Peyer's patch (tissue), 4 donors: ENCODE measurements at places on chromosomes 2 and 18. TPM values are rescaled to one million over a fixed set of nuclear protein-coding genes. Genes with fewer than 3 reads are reported as not detected.

DNA sequence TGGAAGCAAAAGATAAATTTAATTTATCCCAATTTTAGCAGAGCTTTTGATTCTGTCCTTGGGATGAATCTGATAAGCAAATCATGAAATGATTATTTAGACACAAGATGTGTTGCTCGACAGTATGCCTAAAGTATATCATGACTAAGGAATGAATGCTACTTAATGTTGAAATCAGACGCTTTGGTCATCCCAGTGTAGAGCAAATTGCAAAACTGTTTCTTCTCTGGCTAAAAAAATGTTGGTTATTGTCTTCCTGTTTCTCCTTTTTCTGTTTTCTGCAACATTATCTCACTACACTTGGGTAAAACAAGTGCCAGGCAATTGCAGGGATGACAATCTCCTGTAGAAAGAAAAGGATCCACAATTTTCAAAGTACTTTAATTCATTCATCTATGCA, 66.4 kb downstream of the BABAM2 start:
- H3K36me3 ChIP-seq = no peaks in the 10 kb centered on the region
- peaks cover 29% of the 10 kb centered on the region for H3K4me1 ChIP-seq
- no peak overlapping the region for H3K4me3 ChIP-seq
- no peak for DNase-seq

DNA sequence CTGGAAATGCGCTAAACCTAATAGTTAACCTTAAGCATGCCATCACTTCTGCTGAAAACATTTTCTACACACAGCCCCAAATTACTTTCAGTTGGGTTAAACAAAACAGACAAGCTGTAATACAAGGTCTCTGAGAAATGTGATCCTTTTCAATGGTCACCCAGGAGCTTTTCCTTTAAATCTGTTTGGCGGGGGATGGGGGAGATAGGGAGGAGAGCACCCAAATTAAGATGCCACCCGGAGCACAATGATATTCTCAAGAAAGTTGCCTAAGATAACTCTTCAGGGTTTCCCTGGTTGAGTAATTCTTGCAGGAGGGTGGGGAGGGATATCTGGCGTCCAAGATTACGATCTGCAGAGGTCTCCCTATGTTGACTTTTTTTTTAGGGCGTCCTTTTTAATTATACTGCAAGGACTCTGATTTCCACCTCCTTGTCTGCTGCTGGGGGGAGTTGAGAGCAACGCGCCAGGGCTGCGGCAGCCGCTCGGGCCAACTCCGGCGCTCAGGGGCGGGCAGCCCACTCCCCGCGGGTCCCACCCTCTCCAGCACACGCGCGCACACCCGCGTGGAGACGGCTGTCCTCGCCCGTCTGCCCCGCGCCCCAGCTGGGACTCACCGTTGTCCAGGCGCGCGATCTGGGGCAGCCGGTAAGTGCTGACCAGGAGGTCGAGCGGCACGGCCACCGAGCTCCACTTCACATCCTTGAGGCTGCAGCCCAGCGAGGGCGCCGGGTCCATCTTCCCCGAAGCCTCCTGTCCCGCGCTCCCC, 807 bp downstream of the GAREM1 start:
- DNase-seq = no peak
- H3K27me3 ChIP-seq = no peaks in the 10 kb centered on the region
- peak overlapping the region; percentile 86 for H3K4me3 ChIP-seq
- H3K36me3 ChIP-seq = no peaks in the 10 kb centered on the region

DNA sequence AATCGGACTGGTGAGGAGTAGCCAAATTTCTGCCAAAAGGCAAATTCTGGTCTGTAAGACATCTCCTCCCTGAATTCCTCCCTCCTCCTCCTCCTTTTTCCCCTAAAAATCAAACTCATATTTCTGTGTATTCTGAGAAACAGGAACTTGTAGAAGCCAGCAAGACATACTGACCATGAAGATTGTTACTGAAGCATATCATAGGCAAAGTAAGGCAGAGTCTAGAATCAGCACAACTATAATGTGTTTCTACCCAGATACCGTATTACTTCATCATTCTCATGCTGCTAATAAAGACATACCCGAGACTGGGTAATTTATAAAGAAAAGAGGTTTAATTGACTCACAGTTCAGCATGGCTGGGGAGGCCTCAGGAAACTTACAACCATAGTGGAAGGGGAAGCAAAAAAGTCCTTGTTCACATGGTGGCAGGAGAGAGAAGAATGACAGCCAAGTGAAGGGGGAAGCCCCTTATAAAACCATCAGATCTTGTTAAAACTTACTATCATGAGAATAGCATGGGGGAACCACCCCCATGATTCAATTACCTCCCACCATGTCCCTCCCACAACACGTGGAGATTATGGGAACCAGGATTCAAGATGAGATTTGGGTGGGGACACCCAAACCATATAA, 24.9 kb upstream of the EPC2 start:
- no peak overlapping the region for H3K4me3 ChIP-seq
- H3K27ac ChIP-seq = no peak overlapping the region
- DNase-seq = no peak

DNA sequence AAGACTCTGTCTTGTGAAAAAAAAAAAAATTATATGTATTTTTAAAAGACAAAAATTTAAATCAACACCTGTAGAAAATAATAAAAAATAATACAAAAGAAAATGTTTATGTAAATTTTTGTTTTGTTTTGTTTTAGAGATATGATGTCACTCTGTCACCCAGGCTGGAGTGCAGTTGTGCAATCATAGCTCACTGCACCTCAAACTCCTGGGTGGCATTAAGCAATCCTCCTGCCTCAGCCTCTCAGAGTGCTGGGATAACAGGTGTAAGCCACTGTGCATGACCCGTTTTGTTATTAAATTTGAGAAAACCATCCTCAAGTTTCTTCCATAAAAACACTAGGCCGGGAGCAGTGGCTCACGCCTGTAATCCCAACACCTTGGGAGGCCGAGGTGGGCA, 56.2 kb upstream of the B3GNT7 start:
- peak; percentile 17 for DNase-seq
- H3K27ac ChIP-seq = no peak overlapping the region
- H3K4me1 ChIP-seq = no peaks in the 10 kb centered on the region
- H3K4me3 ChIP-seq = no peak overlapping the region

DNA sequence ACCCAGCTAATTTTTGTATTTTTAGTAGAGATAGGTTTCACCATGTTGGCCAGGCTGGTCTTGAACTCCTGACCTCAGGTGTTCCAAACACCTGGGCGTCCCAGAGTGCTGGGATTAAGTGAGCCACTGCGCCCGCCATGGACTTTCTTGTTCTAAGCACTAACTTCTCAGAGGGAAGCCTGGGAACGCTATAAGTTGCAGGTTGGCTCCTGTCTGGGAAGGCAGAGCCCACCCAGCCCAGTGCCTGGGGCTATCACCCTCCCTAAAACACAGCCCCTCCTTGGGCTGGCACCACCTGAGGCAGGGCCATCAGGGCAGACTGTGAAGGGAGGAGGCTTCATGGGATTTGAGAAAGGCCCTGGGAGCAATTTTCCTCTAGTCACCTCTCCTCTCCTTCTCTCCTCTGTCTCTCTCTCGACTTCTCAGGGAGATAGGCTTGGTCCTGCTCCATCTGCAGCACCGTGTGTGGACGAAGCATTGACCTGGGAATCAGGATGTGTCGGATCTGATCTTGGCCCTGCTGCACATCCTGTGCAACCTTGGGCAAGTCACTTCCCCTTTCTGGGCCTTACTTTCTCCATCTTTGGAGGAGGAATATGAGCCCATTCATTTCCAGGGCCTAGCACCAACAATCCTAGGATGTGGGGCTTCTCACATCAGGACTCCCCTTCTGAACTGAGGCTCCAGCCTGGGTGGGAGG, 10.9 kb downstream of the PSD4 start:
- no peaks in the 10 kb centered on the region for H3K36me3 ChIP-seq
- no peak overlapping the region for H3K4me3 ChIP-seq
- H3K4me1 ChIP-seq = no peaks in the 10 kb centered on the region
- H3K27me3 ChIP-seq = no peaks in the 10 kb centered on the region
- no peak overlapping the region for H3K27ac ChIP-seq

- no peaks in the 10 kb centered on the region for H3K36me3 ChIP-seq
- no peak overlapping the region for H3K27ac ChIP-seq
- no peaks in the 10 kb centered on the region for H3K27me3 ChIP-seq
- no peaks in the 10 kb centered on the region for H3K4me1 ChIP-seq
- no peak overlapping the region for H3K4me3 ChIP-seq
Observed at GRCh38 chr2:6930923-6931647, 13.9 kb downstream of the RNF144A start.

DNA sequence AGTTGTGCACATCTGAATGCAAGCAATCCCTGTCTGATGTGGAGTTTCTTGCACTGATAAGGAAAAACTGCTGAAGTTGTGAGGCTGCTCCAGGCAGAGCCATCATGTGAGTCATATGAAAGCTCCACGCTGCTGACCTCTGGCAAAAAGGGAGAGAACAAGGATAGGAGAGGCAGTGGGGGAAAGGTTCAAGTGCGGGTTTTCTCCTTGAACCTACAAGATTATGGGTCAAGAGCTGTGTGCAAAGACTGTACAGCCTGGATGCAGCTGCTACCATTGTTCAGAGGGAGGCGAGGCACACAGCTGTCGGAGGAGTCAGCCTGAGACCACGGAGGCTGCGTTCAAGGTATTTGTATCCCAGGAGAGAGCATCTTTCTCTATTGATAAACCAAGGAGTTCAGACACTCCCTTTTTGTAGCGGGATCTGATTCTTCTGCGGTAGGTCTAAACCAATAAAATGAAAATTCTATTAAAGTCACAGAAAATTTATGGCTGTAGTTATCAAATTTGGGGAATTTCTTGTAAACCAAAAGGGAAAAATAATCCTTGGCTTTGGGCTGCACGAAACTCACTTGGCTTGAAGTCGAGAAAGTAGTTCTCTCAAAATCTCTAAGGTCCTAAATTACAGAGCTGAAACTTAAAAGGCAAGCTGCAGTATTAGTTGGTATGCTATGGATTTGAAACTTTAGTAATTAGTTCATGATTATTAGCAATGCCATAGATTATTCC, at the start of gene CDK15:
Gene CDK15, plus strand, starts transcription at position 96 of the 729 bp plus-strand sequence. Its CDS starts 128 bp downstream, at position 224.
- H3K4me1 ChIP-seq = no peaks in the 10 kb centered on the region
- H3K4me3 ChIP-seq = no peak within 1 kb of the TSS
- no peak for DNase-seq
- no peaks in the 10 kb centered on the region for H3K27me3 ChIP-seq

- H3K36me3 ChIP-seq = no peaks in the 10 kb centered on the region
- DNase-seq = no peak
- H3K4me1 ChIP-seq = no peaks in the 10 kb centered on the region
- no peaks in the 10 kb centered on the region for H3K27me3 ChIP-seq
- H3K4me3 ChIP-seq = no peak overlapping the region
Observed at GRCh38 chr2:120133572-120134244, 89.5 kb downstream of the TMEM185B start.

DNA sequence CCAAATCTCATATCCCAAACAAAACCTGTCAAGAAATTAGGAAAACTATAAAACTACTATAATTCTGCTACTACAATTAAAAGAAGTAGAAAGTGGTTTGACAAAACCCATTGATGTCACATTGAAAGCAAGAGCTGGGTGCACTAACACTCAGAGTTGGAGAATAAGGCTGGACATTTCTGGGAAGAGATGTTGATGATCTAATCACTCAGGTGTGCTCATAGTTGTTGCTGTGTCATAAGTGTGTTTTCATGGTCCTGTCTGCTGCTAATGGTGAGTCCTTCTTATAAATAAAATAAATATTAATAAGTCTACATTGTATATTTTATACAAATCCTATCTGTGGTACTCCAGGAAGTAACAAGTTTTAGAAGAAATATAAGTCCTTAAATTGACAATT, 168.2 kb upstream of the LRP1B start:
- no peak overlapping the region for H3K4me3 ChIP-seq
- H3K27ac ChIP-seq = no peak overlapping the region
- H3K4me1 ChIP-seq = no peaks in the 10 kb centered on the region
- H3K36me3 ChIP-seq = no peaks in the 10 kb centered on the region
- no peak for DNase-seq
- H3K27me3 ChIP-seq = no peaks in the 10 kb centered on the region

DNA sequence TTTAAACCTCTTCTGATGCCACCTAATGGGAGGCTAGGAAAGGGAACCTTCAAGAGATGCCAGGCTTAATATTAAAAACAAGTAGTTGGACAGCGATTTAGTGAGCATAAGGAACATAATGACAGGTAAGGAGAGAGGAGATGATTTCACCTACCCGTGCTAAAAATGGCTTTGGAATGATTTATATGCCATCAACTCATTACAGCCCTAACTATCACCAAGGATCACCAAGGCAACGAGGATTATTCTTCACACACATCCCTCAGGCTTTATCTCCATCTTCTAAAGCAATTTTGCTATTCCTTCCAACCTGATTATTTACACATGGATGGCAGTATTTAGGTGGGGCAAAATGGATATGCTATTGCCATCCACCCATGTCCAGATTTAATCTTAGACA, 237.8 kb downstream of the DCC start:
- H3K27ac ChIP-seq = no peak overlapping the region
- H3K27me3 ChIP-seq = no peaks in the 10 kb centered on the region
- no peaks in the 10 kb centered on the region for H3K36me3 ChIP-seq
- no peak for DNase-seq

- H3K4me1 ChIP-seq = no peaks in the 10 kb centered on the region
- no peaks in the 10 kb centered on the region for H3K27me3 ChIP-seq
- H3K27ac ChIP-seq = no peak overlapping the region
- no peak overlapping the region for H3K4me3 ChIP-seq
- no peak for DNase-seq
Observed at GRCh38 chr2:15145919-15146318, 415.2 kb downstream of the NBAS start.

DNA sequence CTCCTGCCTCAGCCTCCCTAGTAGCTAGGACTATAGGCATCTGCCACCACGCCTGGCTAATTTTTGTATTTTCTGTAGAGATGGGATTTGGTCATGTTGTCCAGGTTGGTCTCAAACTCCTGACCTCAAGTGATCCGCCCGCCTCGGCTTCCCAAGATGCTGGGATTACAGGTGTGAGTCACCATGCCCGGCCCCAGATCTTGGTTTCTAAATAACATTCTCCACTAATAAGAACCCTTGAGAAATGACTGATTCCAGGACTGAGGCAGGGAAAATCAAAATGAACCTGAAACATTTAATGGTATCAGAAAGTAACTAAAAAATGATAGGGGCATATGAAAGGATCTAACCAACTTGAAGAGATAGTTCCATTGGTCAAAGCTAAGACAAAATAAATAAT, 34.0 kb downstream of the BMPR2 start:
- no peaks in the 10 kb centered on the region for H3K27me3 ChIP-seq
- H3K27ac ChIP-seq = no peak overlapping the region
- H3K4me1 ChIP-seq = no peaks in the 10 kb centered on the region
- DNase-seq = no peak
- no peak overlapping the region for H3K4me3 ChIP-seq
- H3K36me3 ChIP-seq = no peaks in the 10 kb centered on the region

GRCh38 chr2:207975921-207976320, 49.4 kb downstream of the PLEKHM3 start:
- no peak overlapping the region for H3K4me3 ChIP-seq
- no peaks in the 10 kb centered on the region for H3K36me3 ChIP-seq
- H3K27me3 ChIP-seq = no peaks in the 10 kb centered on the region
- H3K27ac ChIP-seq = no peak overlapping the region
- H3K4me1 ChIP-seq = peaks cover 3% of the 10 kb centered on the region

Gene C1QL2
- not detected for total RNA-seq

Gene METTL4
- total RNA-seq = 7.9 TPM

Gene IL1RN
- total RNA-seq = 17.7 TPM

Gene HRH4
- not detected for total RNA-seq
